ENCODE measurements at places on chromosomes 3 and 15.

- DNase-seq = no peak
Measured at GRCh38 chr15:69000725-69001503, 13.6 kb upstream of the NOX5 start.

GRCh38 chr15:91752081-91752785 lies 101.3 kb upstream of the SLCO3A1 start:
- no peak for DNase-seq

DNA sequence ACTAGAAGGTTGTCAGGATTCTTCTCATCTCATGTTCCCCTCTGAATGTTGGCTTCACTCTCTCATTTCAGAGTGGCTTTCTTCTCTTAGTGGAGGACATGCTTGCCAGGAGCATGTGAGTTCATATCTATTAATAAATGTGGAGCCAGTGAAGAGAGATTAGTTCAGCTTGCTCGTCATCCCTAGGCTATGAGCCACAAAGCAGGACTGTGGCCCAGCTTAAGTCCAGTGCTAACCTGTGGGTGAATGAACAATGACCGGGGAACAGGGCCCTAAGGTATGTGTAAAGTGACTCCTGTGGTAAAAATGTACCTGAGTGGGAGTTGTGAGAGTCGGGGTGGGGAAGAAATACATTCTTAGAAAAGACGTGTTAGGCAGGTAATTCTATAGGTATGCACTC lies 96.9 kb upstream of the TBL1XR1 start:
- DNase-seq = no peak

DNA sequence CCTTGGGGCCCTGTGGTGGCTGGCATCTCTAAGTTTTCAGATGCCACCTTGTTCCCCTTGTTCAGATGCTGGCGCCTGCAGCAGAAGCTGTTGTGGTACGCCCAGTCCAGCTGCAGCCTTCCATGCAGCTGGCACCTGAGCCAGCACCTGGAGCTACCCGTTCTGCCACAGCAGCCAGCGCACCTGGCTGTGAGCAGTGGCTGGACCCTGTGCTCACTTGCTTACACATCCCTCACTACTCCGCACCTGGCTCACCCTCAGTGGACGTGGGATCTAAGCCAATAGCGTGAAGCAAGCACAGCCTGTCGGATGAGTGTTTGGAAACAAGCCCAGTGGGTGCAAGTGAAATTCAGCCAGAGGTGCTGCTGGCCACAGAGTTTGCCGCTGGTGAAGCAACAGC lies 607.5 kb upstream of the BCHE start:
- no peak for DNase-seq

DNA sequence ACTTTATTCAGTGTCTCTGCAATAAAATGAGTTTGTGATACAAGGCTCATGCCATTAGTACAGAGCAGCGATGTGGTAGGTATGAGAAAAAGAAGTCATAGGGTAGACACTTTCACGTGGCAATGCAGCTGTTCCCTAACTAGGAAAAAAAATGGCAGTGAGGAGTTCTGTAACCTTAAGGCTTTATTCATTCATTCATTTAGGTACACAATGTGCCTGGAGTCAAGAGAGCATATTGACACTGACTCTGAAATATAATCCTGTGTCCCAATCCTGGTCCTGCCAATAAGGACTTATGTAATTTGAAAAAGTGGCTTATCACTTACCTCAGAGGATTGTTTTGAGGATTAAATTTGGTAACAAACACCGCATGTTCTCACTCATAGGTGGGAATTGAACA lies 173.0 kb upstream of the AZI2 start:
- no peak for DNase-seq

- DNase-seq = no peak
Measured at GRCh38 chr3:169657351-169658124, 6.0 kb downstream of the MECOM start.

All from memory B cell (primary cell).